Activated naive CD8-positive, alpha-beta T cell treated with anti-CD3 and anti-CD28 coated beads, Interleukin-2, amount 10 ng/mL, durations not matched to agents 7 days and 5 days (primary cell): ENCODE measurements at places on chromosomes 12 and 14. TPM values are rescaled to one million over a fixed set of nuclear protein-coding genes. Genes with fewer than 3 reads are reported as not detected.
A peak's percentile ranks its signal among the peaks of the same experiment; 100 is the strongest.

DNA sequence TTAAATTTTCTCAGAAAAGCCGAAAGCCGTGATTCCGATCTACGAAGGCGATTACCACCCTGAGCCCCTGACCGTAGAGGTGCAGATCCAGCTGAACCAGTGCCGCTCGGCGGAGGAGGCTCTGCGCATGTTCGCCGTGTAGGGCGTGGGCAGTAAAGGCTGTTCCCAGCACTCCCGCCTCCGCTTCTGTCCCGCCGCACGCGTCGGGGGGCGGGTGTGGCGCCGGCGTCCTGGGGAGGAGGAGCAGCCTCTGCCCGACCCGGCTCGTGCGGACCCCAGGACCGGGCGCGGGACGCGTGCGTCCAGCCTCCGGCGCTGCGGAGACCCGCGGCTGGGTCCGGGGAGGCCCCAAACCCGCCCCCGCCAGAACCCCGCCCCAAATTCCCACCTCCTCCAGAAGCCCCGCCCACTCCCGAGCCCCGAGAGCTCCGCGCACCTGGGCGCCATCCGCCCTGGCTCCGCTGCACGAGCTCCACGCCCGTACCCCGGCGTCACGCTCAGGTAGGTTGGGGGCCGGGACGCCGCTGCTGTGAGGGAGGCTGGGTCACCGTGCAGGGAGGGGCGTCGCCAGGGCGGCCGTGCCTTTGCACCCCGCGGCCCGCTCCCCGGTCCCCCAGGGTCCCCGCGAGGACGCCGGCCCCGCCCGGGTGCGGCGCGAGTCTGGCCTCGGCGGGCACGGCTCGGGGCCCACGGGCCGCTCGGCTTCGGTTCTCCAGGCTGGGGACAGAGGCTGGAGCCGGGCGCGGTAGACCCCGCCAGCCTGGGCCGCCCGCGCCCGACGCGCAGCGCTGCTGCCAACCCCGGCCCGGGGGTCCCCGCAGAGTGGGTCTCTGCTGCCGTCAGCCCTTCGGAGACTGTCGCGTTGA, at the start of gene B3GNT4:
TSS of gene B3GNT4 (plus strand) at position 409 of the 866 bp plus-strand sequence. CDS start 910 bp downstream, outside the sequence.
- peak; percentile 80 for DNase-seq
- H3K4me1 ChIP-seq, result peaks cover 8% of the 10 kb centered on the region
- H3K36me3 ChIP-seq, result peaks cover 8% of the 10 kb centered on the region
- peak within 1 kb of the TSS; percentile 82 for H3K4me3 ChIP-seq

DNA sequence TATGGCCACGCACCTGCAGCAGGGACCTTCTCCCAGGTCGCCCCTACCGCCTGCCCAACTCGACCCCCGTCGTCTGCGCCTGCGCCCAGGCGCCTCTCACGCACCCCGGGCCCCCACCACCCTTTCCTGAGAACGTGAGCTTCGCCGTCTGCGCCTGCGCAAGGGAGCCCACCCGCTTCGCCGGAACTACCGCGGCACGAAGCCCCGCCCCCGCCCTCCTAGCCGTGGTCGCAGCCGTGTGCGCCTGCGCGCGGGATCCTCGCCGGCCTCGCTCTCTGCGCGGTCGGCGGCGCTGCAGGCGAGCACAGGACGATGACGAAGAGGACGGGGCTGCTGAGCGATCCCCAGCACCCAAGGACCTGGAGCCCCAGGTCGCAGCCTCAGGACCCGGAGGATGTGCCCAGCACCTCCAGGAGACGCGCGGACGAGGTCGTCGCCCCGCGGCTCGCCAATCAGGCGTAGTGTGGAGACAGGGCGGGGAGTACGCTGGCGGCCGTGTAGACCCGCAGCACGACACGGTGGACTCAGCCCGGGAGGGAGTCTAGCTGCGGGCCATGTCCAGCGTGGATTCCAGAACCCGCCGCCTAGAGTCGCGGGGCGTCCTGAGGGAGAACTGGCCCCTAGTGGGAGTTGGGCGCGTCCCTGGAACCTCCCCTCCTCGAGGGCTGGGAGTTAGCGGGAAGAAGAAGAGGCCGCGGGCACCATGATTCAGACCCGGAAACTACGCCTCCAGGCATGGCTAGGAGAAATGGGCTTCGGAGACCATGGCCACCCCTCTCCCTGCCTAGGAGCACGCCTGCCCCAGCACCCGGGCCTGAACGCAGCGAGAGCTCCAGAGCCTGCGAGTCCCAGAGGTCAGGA, 1120.8 kb upstream of the TMEM132C start:
- H3K27ac ChIP-seq, result peak overlapping the region; percentile 85
- peaks cover 1% of the 10 kb centered on the region for H3K36me3 ChIP-seq

The CACNA2D4 gene
- total RNA-seq, result 8.0 TPM

GRCh38 chr12:122527478-122527944, 462 bp downstream of the KNTC1 start:
- peaks cover 29% of the 10 kb centered on the region for H3K4me1 ChIP-seq
- no peaks in the 10 kb centered on the region for H3K27me3 ChIP-seq
- no peak for DNase-seq
- H3K36me3 ChIP-seq, result peaks cover 22% of the 10 kb centered on the region

- H3K27ac ChIP-seq, result no peak overlapping the region
- no peak overlapping the region for H3K4me3 ChIP-seq
- no peaks in the 10 kb centered on the region for H3K36me3 ChIP-seq
- no peak for DNase-seq
- H3K27me3 ChIP-seq, result peaks cover 11% of the 10 kb centered on the region
- H3K4me1 ChIP-seq, result no peaks in the 10 kb centered on the region
These were observed 21.1 kb downstream of the KRT18 start for GRCh38 chr12:52969828-52970569.

- no peak for DNase-seq
- no peaks in the 10 kb centered on the region for H3K27me3 ChIP-seq
- peak overlapping the region; percentile 69 for H3K27ac ChIP-seq
- peak overlapping the region; percentile 65 for H3K4me3 ChIP-seq
- H3K4me1 ChIP-seq, result peaks cover 25% of the 10 kb centered on the region
- H3K36me3 ChIP-seq, result peaks cover 10% of the 10 kb centered on the region
These were observed 34.2 kb upstream of the NINJ2 start for GRCh38 chr12:697481-697880.

The NR4A1 gene
- 8.8 TPM for total RNA-seq

The PPP2R5C gene
- total RNA-seq, result 369 TPM
